Left ventricle myocardium inferior (tissue), 1 donor: ENCODE measurements at places on chromosomes 13 and 19. TPM values are rescaled to one million over a fixed set of nuclear protein-coding genes. Genes with fewer than 3 reads are reported as not detected.

- DNase-seq = no peak
Measured at GRCh38 chr19:32498648-32499200, 82.3 kb upstream of the PDCD5 start.

DNA sequence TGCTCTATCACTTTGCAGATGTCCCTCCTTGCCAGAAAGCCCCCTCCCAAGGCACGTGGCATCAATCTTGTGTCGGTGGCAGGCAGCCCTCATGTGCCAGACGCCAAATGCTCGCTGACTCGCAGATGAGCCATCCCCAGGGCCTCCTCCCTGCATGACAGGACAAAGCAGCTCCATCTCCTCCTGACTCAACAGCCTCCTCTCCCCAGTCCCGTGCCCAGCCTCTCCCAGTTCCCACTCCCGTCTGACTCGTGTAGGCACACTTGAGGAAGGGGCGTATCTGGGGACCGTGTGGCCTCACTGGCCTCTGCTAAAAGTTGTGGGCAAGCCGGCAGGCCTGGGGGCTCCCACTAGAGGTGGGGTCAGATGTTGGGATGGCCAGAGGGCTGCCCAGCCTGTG lies 133.6 kb downstream of the STK24 start:
- DNase-seq = no peak

DNA sequence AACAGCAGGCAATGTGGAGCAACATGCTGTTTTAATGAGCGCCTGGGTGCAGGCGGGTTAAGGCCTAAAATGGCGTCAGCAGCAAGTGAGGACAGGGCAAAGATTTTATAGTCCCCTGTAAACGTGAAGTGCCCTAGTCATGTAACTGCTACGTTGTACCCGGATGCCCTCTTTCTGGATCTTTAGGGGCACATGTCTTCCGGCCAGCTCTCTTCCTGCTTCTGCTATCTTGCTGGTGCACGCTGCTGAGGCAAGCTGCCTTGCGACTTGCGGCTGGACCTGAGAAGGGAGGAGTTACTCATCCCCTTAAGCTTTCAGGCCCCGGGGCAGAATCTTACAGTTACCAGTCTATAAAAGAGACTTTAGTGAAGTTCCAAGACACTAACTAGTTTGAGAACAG lies 303.6 kb upstream of the DACH1 start:
- no peak for DNase-seq

DNA sequence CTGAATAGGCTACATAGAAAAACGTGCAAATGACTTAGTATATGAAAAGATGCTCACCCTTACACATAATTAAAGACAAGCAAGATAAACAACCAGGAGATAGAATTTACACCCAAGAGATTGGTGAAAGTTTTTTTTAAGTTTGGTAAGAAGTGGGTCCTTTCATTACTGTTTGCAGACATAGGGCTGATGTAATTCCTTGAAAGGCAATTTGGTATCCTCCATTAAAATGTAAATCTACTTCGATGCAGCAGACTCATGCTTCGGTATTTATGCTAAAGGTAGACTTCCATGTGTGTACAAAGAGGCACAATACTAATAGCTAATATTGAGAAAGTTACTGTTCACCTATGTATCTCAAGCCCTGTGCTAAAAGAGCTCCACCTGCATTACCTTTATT lies 33.5 kb downstream of the CNMD start:
- no peak for DNase-seq

DNA sequence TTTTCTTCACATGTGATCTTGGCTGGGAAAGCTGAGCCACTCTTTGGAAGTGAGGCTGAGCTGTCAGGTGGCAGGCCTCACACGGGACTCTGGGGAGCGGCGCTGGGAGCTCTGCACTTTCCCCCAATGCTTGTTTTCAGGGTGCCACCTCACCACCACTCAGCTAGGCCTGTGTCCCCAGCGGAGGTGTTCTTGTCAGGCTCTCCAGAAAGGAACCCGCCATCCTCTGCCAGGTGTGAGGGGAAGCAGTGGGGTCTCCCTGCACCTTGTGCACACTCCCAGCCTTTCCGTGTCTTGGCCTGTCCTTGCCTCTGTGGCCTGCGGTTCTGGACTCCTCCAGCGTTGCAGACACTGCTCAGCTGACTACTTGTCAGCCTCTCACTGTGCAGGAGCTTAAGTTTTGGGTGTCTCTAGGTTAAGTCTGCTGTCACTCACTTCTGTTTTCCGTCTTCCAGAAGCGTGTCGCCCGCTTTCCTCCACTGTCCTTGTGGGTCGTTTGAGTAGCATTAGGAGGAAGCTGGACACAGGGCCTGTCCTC lies 51.9 kb downstream of the GGACT start:
- no peak for DNase-seq

DNA sequence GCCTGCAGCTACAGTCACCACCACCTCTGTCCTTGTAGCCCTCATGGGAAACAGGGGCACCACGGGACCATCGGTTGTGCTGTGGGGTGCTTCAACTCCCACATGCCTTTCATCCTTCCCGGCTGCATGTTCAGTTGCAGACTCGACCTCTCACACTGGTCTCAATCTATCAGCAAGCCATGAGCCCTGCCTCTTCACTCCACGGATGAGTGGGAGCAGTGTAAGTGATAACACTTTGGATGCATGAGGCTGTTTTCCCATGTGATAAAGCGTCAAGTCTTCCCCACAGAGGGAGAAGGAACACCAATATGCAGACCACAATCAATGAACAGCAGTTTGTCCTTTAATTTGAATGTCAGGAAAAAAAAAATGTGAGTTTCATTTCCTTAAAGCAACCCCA lies 12.2 kb downstream of the SERP2 start:
- DNase-seq = no peak

DNA sequence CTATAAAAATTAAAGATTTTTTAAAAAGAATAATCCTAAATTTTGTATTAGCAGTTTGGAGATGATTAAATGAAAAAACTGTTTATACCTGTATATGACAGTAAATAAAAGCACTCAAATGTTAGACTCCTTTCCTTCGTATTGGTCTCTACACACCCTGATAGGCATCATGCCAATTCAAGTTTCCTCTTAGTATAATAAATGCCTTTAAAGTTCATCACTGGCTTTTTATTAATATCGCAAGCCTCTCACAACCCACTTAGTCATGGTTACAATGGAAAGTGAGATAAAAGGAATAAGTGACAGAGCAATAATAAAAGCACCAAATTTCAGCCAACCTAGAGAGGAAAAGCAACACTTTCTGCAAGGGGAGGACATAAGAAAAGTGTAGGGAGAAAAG lies 102.2 kb downstream of the PIBF1 start:
- no peak for DNase-seq

DNA sequence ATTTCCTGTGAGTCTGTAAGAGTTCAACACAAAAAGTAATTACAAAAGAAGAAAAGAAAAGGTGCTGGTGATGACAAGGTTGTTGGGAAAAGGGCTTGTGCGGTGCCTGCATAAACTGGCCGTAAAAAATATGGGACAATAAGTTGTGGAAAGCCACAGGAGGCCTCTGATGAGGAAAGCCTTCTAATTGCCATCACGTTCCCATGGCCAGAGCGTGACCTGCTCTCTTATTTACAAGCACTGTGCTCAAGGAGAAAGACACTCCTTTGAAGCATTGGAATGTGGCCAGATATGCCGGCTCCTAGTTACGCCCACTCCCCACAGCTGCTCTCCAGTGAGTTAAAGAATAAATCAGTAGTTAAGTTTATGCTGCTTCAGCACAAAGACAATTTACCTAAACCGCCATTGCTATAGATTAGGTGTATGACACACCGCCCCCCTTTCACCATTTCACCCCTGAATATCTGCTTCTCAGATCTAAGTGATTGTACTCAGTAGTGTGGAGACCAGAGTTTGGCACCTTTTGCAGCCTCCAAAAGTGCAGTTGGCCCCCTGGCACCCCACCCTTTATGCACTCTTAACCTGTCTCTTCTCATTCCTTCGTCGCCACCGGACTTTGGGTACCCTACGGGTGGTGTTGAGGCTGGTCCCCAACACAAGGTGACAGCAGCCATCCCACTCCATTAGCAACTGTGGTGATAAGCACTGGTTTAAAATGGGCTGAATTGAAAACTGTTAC lies 8.1 kb upstream of the PGLYRP1 start:
- DNase-seq = no peak

- no peak for DNase-seq
Measured at GRCh38 chr13:54367639-54368271, 1339.1 kb downstream of the OLFM4 start.

DNA sequence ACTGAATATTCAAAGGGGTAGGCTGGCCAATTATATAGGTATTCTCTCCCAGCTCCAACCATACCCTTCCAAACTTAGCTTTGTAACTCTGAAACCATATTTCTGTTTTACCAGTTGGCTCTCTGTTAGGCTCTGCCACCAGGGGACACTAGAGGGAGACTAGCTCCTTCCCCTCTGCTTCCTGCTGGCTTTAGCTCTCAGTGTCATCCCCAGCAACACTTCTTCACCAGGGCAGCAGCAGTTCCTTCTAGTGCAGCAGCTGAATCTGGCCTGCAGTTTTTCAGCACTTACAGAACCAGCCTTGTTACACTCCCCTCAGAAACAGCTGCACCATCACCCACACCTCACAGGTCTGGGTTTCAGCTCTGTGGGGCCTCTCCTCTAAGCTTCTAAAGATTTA lies 51.0 kb upstream of the DOCK9 start:
- DNase-seq = no peak

GRCh38 chr13:91539286-91540157 lies 141.1 kb downstream of the GPC5 start:
- no peak for DNase-seq

- peak; percentile 24 for DNase-seq
Measured at GRCh38 chr13:27137759-27138158, 33.9 kb downstream of the USP12 start.

DNA sequence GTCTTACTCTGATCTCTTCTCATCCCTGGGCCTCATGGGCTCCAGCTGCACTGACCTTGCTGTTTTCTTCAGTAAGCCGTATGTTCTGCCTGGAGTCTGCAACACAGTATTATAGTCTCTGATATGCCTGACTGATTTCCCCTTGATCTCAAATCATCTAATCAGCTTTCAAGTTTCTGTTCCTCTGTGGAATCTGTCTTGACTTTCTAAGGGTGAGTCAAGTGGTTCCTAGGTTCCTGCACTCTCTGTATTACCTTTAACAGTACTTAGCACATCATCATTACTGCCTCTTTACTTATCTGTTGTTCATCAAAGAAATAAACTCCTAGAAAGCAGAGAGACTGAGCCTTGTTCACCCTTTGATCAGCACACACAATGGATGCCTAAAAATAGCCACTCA lies 350.7 kb downstream of the LMO7 start:
- DNase-seq = no peak

DNA sequence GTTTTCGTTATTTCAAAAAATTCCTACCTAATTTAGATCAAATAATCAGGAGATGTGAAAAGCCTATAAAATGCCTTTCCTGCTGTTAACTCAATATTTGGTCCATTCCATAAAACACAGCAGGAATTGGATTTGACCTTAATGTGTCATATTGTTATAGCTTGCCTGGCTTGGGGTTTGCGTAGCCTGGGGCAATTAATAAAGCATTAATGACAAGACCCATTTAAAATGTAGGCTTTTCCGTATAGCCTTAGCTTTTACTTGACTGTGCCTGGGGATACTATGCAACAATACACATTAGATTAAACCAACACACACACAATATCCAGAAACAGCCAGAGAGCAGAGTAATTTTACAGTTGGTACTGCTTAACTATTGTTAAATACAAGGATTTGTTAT lies 117.2 kb upstream of the MAB21L1 start:
- no peak for DNase-seq

DNA sequence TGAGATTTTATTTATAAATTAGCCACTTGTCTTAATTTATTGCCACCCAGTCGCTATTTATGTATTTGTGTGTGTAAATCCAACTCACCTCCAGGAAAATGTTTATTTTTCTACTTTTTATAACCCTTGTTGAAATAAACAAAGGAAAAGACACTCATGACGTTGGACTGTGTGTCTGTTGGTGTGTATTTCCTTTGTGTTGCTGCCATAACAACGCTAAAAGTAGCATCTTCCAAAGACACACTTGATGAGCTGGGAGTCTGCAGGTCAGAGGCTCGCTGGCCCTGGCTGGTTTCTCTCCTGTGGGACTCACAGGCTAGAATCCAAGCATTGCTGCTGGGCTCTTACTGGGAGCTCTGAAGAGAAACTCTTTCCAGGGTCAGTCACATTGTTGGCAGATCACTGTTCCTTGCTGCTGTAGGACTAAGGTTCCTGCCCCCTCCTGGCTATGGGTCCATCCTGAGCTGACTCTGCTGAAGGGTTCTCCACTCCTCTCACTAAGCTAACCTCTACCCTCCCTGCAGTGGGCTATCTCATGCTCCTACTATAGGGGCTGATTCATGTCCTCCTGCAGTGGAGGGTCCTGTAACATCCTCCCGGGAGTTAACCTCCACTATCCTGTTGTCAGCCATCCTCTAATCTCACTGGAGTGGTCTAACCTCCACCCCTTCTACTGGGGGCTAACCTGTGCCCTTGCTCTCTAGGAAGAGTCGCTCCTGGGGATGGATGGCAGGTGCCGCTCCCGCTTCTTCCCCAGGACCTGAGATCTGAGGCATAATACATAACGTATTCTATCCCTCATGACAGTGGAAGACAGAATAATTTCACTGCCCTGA lies 2.1 kb downstream of the IFNL2 start:
- no peak for DNase-seq

DNA sequence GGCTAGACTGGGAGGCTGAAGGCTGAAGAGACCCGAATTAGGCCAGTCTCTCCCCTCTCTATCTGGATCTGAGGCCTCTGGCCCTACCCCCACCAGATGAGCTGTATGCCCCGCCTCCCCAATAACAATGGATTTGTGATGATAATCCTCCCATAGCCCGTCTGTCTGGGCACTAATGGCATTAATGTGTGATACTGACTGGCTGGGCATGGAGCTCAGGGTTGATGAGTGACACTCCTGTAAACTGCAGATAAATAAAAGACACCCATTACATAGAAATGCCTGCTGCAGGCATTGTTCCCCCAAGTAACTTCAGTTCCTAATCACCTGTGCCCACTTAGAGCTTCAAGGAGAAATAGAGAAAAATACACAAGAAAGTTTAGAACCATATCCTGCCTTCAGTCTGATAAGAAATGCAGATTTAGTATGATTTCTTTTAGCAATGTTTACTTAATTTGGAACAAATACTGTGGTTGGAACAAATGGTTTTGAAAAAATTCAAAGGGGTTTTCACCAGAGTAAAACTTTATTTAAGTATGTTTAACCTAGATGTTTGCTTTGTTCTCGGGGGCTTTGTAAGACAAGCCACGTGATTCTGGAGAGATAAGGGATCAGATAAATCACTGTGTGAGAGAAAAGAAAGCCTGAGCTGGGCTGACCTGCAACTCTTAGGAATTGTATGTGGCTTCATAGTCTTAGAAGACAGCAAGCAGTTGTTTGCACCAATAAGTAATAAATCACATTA lies 60.3 kb downstream of the TNFRSF19 start:
- DNase-seq = no peak

Gene SPRED3
- total RNA-seq = 0.71 TPM

Gene TGFBR3L
- 8.2 TPM for total RNA-seq

Gene CLEC17A
- total RNA-seq = not detected

Gene SOX1
- total RNA-seq = not detected
